Stimulated activated CD8-positive, alpha-beta memory T cell treated with anti-CD3 and anti-CD28 coated beads, Interleukin-2, amount 100 ng/mL, for 48 hours (primary cell): ENCODE measurements at places on chromosomes 13 and 19.

DNA sequence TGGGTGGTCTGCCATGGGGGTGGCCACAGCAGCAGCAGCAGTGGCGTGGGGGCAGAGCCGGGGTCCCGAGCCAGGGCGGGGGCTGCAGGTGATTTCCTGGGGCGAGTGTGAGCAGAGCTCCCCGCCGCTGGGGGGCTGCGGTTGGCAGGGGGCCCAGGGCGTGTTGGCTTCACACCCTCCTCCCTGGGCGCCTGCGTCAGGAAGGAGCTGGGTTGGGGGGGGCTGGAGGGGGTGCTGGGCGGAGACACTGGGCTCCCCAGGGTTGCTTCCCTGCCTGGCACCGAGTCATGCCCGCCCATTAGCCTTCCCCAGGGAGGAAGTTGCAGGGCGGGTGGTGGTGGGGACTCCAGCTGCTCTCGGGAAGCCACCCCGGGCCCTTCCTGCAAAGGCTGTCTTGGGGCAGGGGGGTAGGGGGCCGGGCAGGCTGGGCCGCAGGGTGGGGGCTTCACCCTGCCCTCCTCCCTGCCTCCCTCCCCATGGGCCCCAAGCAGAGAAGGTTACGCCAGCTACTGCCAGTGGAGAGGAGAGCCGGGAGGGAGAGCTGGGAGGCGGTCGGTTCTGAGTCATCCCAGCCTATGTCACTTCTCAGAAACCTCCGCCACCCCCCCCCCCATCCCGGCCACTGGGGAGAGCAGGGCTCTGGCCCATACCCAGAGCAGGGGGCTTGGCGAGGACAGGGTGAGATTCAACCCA lies 4.6 kb downstream of the MIDN start:
- peak; percentile 71 for DNase-seq

GRCh38 chr13:83831796-83832195 lies 50.5 kb downstream of the SLITRK1 start:
- DNase-seq = no peak

DNA sequence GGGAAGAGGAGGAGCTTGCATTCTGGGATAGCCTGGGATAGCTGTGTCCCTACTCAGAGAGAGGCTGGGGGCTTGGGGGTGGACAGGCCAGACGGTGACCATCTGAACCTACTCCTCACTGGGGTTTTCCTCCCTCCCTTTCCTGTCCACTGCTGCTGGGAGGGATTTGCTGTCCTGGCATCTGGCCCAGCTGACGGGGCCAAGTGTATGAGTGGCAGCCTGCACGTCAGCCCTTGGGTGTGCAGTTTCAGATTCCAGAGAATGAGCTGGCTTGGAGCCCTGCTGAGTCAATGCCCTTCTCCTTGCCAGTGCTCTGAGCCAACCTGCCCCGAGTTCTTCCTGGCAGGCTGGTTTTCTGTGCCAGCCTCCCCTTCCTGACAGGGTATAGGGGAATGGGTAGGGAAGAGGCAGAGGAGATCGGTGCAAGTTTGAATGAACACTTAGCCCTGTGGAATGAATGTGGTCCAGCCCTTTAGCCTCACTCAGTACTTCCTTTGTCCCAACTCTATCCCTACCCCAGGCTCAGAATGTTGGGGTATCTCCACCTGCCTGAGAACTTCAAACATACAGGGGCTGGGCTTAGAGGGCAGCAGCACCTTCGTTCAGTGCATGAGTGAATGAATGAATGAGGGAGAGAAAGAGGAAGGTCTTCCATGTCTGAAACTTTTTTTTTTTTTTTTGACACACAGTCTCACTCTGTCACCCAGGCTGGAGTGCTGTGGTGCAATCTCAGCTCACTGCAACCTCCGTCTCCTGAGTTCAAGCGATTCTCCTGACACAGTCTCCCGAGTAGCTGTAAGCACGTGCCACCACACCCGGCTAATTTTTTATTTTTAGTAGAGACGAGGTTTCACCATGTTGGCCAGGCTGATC lies 1.8 kb upstream of the ANGPTL4 start:
- DNase-seq = peak; percentile 37

- DNase-seq = no peak
Observed at GRCh38 chr19:19542507-19542906, 4.4 kb downstream of the CILP2 start.
